ENCODE measurements at places on chromosomes 6 and 20.

DNA sequence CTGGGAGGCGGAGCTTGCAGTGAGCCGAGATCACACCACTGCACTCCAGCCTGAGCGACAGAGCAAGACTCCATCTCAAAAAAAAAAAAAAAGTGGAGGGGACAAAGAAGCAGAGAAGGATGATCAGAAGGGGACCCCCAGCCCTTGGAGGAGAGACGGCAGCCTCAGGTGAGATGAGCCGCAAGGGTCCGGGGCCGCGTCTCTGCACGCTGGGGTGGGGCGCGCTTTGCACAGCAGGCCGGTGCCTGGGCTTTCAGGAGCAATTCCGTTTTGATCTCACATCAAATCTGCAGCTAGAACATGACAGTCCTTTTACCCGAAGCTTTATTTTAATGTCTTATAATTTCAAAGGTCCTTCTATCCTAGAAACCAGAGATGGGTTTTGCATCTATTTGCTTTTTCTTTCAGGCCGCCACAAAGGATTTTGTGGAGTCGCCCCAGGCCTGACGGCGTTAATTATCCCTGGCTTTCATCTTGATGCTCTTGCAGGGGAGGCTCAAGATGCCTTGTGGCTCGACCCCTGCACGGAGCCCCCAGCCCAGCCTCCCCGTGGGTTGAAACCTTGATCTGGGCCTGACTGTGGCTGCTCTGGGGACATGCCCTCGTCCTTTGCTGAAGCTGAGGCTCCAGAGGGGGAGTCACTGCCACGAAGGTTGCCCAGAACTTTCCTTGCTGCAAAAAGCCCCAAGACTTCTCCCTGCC lies 17.3 kb downstream of the HRH3 start:
- no peak for DNase-seq

GRCh38 chr6:52104979-52105378 lies 17.6 kb upstream of the PKHD1 start:
- DNase-seq: no peak

DNA sequence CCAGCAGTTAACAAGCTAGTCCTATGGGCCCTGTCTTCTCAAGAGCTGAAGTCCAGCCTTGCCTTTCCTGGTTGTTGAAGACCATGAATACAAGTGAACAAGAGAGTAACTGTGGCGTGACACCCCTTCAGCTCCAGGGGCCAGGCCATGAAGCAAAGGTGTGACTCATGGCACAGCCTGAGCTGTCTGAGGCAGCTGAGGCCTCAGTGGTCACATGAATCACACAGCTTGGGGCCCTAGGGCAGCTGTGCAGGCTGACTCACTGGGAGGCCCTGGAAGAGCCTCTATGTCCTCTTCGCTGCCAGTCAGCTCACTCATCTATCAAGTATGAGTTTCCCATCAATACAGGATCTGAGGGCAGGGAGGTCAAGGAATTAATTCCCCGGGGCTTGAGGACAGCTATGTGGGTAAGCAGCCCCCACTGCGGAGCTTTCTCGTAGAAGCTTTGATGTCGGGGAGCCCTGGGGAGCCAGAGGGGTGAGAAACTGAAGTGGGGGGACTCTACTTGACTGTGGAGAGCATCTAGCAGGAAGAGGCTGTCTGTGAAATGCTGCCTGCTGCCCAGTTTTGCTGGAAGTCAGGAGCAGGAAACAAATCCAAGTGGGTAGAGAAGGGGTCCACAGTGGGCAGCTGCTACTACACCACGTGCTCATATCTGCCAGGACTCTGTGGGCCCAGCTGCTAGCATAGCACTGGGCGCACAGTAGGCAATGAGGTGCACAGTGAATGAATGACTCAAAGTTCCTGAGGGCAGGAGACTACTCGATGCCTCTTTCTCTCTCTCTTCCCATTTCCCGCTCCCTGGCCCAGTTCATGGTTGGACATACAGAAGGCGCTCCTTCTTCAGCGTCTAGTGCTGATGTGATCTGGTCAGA lies 13.7 kb upstream of the FAM83C start:
- peak; percentile 87 for DNase-seq

- DNase-seq: no peak
Observed at GRCh38 chr6:71482742-71483141, 194.1 kb downstream of the OGFRL1 start.

DNA sequence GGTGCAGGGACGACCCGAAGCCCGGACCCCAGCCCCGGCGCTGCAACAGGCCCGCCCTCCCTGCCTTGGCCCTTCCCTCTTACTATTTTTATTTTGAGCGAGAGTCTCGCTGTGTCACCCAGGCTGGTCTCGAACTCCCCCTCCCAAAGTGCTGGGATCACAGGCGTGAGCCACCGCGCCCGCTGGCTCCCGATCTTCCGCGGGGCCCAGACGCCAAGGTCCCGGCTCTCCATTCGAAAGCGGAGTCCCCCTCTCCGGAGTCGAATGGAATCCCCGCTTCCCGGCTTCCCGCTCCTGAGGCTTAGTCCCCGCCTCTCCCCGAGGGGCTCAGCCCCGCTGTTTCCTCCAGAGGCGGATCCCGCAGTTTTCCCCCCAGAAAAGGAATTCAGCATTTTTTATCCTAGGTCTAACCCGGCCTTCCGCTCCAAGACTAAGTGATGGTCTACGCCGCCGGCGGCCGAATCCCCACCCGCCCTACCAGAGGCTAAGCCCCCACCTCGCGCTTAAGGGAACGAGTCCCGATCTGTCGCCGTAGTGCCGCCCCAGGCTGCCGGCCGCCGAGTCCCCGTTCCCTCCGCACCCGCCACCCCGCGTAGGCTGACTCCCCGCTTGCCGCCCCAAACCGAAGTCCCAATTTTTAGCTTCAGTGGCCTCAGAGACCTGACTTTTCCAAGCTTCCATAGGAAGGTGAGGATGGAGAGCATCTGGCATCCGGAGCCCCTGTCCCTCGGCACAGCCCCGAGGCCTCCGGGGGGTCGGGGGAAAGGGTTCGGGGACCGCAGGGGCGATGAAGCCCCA lies 11.5 kb upstream of the TMC2 start:
- DNase-seq: peak; percentile 36

All from inflammatory macrophage treated with lipopolysaccharide for 4 hours (primary cell).